ENCODE measurements at places on chromosomes 1 and 21.

- H3K27ac ChIP-seq = no peak overlapping the region
- H3K4me3 ChIP-seq = no peak overlapping the region
- DNase-seq = no peak
- no peaks in the 10 kb centered on the region for H3K4me1 ChIP-seq
Observed at GRCh38 chr1:211370669-211371068, 44.0 kb downstream of the TRAF5 start.

- H3K36me3 ChIP-seq = no peaks in the 10 kb centered on the region
- no peak for DNase-seq
- no peak overlapping the region for H3K4me3 ChIP-seq
- H3K27me3 ChIP-seq = no peaks in the 10 kb centered on the region
- H3K27ac ChIP-seq = no peak overlapping the region
- no peaks in the 10 kb centered on the region for H3K4me1 ChIP-seq
Observed at GRCh38 chr1:86147755-86148154, 8.8 kb downstream of the COL24A1 start.

- no peaks in the 10 kb centered on the region for H3K4me1 ChIP-seq
- no peak for DNase-seq
- H3K4me3 ChIP-seq = no peak overlapping the region
- no peaks in the 10 kb centered on the region for H3K27me3 ChIP-seq
Observed at GRCh38 chr1:234683127-234683860, 73.3 kb upstream of the IRF2BP2 start.

- H3K27ac ChIP-seq = no peak overlapping the region
- no peaks in the 10 kb centered on the region for H3K27me3 ChIP-seq
- no peak overlapping the region for H3K4me3 ChIP-seq
- no peaks in the 10 kb centered on the region for H3K4me1 ChIP-seq
- DNase-seq = no peak
Observed at GRCh38 chr1:236750928-236751327, 44.2 kb upstream of the MTR start.

GRCh38 chr1:219189021-219189824 is 15.5 kb downstream of the LYPLAL1 start:
- H3K36me3 ChIP-seq = no peaks in the 10 kb centered on the region
- H3K27me3 ChIP-seq = no peaks in the 10 kb centered on the region
- DNase-seq = no peak
- H3K27ac ChIP-seq = peak overlapping the region; percentile 66
- peaks cover 12% of the 10 kb centered on the region for H3K4me1 ChIP-seq

DNA sequence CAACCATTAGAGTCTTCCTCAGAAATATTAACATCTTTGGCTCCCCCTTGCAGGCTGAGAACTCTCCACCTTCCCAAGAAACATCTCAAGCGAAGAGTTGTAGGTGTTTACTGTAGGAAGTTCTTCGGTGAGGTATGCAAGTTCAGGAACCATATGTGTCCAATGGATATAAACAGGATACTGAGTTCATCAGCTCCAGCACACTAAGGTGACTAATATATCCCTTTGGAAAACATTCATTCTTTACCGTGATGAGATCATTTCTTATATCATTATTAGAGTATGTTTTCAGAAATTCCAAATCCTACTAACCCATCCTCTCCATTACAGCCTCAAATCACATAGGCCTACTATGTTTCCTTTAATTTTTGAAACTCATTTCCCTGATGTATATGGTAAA is 37.3 kb upstream of the PRMT6 start:
- DNase-seq = no peak
- H3K27ac ChIP-seq = no peak overlapping the region
- no peak overlapping the region for H3K4me3 ChIP-seq
- H3K4me1 ChIP-seq = no peaks in the 10 kb centered on the region

DNA sequence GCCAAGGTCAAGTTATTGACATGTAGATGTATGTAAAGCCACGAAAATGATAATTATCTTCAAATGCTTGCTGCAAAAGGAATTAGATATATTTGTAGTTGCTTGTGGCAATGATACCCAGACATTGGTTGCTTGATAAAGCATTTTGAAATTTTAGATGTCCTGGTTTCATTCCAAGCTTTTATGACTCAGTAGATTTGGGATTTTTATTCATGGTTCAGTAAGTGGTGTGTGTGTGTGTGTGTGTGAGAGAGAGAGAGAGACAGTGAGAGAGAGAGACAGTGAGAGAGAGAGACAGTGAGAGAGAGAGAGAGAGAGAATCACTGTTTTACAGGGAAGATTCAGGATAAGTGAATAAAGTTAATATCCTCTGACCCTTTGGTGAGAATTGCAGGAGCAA is 498.2 kb upstream of the C1orf87 start:
- H3K4me1 ChIP-seq = no peaks in the 10 kb centered on the region
- no peaks in the 10 kb centered on the region for H3K27me3 ChIP-seq
- H3K27ac ChIP-seq = no peak overlapping the region
- DNase-seq = no peak

DNA sequence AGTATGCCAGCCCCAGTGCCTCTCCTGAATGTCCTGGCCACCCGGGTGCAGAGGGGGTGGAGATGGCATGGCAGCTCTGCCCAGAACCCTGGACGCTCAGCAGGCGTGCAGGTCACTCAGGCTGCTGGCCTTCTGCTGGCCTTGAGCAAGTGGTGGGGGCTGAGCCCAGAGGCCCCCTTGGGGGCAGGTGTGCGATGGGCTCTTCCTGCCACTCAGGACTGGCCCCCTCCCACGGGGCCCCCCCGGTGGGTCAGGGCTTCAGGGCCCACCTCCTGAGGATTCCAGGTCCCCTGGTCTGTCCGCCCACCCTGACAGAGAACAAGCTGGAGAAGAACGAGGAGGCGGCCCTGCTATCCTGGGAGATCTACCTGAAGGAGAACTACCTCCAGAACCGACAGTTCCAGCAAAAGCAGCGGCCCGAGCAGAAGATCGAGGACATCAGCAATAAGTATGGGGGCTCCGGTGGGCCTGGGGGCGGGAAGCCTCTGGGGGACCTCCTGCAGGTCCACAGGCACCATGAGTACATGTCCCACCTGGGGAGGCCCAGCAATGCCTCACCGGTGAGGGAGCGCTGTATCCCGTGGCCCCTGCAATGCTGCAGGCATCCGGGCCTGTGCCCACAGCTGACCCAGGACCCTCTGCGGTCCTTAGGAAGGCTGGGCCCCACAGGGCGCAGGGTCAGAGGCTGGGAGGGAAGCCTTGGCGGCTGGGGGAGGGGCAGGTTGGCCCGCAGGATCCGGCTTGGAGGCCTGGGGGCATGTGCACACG is 37.0 kb upstream of the LRRC3 start:
- no peak overlapping the region for H3K27ac ChIP-seq
- no peaks in the 10 kb centered on the region for H3K4me1 ChIP-seq
- H3K4me3 ChIP-seq = no peak overlapping the region
- no peaks in the 10 kb centered on the region for H3K36me3 ChIP-seq
- H3K27me3 ChIP-seq = no peaks in the 10 kb centered on the region

- no peaks in the 10 kb centered on the region for H3K27me3 ChIP-seq
- DNase-seq = no peak
- peaks cover 33% of the 10 kb centered on the region for H3K4me1 ChIP-seq
- no peak overlapping the region for H3K4me3 ChIP-seq
- H3K36me3 ChIP-seq = no peaks in the 10 kb centered on the region
Observed at GRCh38 chr1:94979656-94980581, 53.0 kb upstream of the CNN3 start.

GRCh38 chr21:42395905-42396651 is at the start of gene TMPRSS3:
TMPRSS3 (minus strand) TSS chr21:42396052; CDS start chr21:42395417, 635 bp downstream.
- DNase-seq = no peak
- no peaks in the 10 kb centered on the region for H3K4me1 ChIP-seq
- no peaks in the 10 kb centered on the region for H3K27me3 ChIP-seq
- no peak within 1 kb of the TSS for H3K27ac ChIP-seq
- H3K36me3 ChIP-seq = no peaks in the 10 kb centered on the region

DNA sequence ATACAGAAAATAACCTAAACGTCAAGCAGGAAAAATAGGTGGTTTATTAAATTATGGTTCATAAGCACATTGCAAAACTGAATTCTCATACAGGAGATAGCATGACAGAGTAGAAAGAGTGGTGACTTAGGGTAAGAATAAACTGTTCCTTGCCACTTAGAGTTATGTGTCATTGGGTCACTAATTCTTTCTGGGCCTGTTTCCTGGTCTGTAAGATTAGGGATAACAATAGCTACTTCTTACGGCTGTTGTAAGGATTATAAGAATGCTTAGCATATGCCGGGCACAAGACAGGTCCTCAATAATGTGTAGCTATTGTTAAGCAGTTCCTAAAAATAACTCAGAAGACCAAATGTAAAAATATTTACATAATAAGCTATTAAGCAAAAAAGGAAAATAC is 24.2 kb downstream of the SNRNP40 start:
- DNase-seq = no peak
- no peaks in the 10 kb centered on the region for H3K27me3 ChIP-seq
- H3K4me1 ChIP-seq = no peaks in the 10 kb centered on the region
- H3K27ac ChIP-seq = no peak overlapping the region
- H3K36me3 ChIP-seq = peaks cover 10% of the 10 kb centered on the region
- H3K4me3 ChIP-seq = no peak overlapping the region

GRCh38 chr1:220918285-220918951 is 39.2 kb downstream of the HLX start:
- no peak for DNase-seq
- H3K36me3 ChIP-seq = no peaks in the 10 kb centered on the region
- no peaks in the 10 kb centered on the region for H3K4me1 ChIP-seq

DNA sequence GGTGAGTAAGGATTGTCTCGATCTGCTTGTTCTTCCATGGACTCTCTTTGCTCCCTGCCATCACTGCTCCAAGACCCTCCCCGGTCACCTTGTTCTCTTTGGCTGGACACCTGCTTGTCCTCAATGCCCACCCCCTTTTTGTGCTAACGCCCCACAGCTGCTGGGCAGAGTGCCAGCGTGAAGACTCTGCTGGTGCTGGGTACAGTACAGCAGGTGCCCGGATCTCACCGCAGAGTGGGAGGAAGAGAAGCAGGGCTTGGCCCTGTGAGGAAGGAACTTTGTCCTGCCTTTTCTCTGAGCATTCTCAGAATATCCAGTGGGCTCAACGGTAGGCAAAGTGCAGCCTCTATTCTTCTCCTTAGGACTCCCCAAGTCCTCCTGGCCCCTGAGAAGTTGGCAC is 90.1 kb downstream of the PLXNA2 start:
- H3K27ac ChIP-seq = no peak overlapping the region
- no peaks in the 10 kb centered on the region for H3K27me3 ChIP-seq
- no peak overlapping the region for H3K4me3 ChIP-seq
- H3K36me3 ChIP-seq = no peaks in the 10 kb centered on the region

- no peak for DNase-seq
- H3K4me3 ChIP-seq = no peak overlapping the region
- peaks cover 3% of the 10 kb centered on the region for H3K4me1 ChIP-seq
Observed at GRCh38 chr1:184929711-184930202, 44.6 kb downstream of the NIBAN1 start.

GRCh38 chr1:52919723-52920483 is 1.6 kb downstream of the ECHDC2 start:
- no peak overlapping the region for H3K4me3 ChIP-seq
- peaks cover 38% of the 10 kb centered on the region for H3K4me1 ChIP-seq
- H3K27ac ChIP-seq = no peak overlapping the region

GRCh38 chr21:42724226-42724920 is 71.0 kb downstream of the PDE9A start:
- H3K36me3 ChIP-seq = no peaks in the 10 kb centered on the region
- H3K4me3 ChIP-seq = no peak overlapping the region
- H3K4me1 ChIP-seq = peaks cover 47% of the 10 kb centered on the region
- H3K27ac ChIP-seq = peak overlapping the region; percentile 51
